NCI-H524 (cell line): ENCODE measurements at places on chromosomes 6 and 20.

GRCh38 chr20:62122654-62123449 lies 577 bp downstream of the LSM14B start:
- DNase-seq, result peak; percentile 43

DNA sequence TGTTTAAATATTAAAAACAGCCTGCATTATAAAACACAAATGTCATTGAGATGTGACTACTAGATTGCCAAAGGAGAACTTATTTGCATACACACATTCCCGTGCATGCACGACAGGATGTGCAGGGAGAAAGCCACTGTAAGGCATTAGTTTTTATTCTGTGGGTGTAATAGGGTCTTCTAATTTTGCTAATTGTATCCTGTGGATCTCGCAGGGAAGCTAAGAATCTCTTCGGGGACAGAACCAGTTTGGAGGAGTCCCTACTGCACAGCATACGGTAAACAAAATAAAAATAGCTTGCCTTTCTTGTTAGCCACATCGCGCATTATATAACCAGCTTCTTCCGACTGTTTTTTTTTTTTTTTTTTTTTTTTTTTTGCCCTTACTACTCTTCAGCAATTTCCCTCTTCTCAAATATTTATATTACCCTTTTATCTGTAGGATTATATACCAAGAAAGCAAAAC lies 2.0 kb downstream of the ATXN1 start:
- DNase-seq, result no peak

GRCh38 chr6:28867086-28867409 lies 56.7 kb downstream of the TRIM27 start:
- peak; percentile 58 for DNase-seq

GRCh38 chr6:80579391-80580023 lies 473.0 kb downstream of the BCKDHB start:
- no peak for DNase-seq

DNA sequence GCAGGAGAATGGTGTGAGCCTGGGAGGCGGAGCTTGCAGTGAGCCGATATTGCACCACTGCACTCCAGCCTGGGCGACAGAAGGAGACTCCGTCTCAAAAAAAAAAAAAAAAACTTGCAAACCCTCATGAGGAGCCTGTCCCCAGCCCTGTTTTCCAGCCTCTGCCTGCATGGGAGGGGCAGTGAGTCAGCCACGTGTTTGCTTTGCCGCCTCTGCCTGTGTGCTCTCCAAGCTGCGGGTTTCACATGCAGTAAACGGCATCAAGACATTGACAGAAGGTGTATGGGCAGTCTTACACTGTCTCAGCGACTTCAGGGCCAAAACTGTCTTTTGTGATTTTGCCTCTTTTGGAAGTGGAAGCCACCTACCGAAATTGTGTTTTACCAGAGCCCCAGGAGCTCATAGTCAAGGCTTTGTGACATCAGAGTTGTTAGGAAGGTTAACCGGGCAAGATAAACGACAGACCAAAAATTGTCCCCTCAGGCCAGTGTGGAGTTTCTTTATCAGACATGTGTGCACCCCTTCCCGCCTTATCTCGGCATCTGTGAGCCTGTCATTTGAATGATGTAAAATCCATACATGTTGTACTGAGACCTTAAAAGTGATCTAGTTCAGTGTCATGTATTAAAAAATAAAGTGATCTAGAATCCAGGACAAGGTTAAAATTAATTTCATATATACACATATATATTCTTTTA lies 52.9 kb downstream of the RPP40 start:
- DNase-seq, result no peak
